ENCODE measurements at places on chromosomes 7 and 10. TPM values are rescaled to one million over a fixed set of nuclear protein-coding genes. Genes with fewer than 3 reads are reported as not detected.

The COMMD3 gene
- polyA plus RNA-seq: 79.3 TPM

The HYAL4 gene
- polyA plus RNA-seq: 0.15 TPM

The CNTNAP2 gene
- 28.4 TPM for polyA plus RNA-seq

The CALHM1 gene
- polyA plus RNA-seq: 0.14 TPM

The KBTBD2 gene
- polyA plus RNA-seq: 50.3 TPM

The CHAT gene
- not detected for polyA plus RNA-seq

The ZNF239 gene
- polyA plus RNA-seq: 13.6 TPM

The SLC26A5 gene
- polyA plus RNA-seq: 0.09 TPM

Data from renal pelvis (tissue), 12 donors.